Esophagus squamous epithelium (tissue), 5 donors: ENCODE measurements at places on chromosomes 5 and 9.

DNA sequence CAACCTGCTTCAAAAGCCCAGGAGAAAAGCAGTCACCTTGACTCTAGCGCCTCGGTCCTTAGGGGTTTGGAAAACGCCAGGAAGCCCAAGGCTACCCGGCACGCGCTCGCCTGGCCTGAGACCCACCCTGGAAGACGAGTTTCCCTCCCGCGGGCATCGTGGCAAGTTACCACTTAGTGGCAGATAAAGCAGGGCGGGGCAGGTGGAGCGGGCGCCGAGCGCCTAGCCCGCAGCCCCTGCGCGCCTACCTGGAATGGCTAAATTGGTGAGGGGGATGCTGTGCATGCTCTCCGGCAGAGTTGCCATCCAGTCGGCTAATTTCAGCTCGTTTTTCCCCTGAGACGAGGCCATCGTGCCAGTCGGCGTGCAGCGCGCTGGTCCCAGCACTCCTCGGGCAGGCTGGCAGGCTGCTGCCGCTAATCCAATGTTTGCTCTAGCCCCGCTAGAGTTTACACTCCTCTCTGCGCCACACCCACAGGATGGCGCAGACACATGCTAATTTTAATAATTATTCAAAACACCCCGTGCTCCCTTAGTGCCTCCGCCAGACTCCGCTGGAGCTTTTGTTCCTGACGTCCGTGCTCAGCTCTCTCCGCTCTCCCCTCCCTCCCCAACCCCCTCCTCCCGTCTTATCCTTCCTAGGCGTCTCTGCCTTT is at the start of gene PLCXD3:
TSS of gene PLCXD3 (minus strand) at position 426 of the 656 bp plus-strand sequence. CDS start at position 351, 75 bp downstream.
- DNase-seq, result no peak

DNA sequence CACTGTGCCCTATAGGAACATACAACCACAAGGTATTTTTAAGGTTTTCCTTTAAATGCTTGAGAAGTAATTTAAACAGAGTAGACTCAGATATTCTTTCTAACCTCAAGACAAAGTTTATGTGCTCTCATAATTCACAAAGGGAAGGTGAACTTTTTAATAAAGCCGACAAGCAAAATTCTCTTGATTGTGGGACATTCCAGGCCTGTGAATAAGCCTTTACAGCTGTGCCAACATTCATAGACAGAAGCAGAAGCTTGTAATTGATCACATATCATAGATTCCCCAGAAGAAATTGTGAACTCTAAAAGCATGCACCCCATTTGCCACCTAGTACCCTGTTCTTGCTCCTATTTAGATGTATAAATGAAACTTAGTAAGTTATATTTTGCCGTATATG is 1107.8 kb upstream of the SEMA6A start:
- DNase-seq, result no peak

DNA sequence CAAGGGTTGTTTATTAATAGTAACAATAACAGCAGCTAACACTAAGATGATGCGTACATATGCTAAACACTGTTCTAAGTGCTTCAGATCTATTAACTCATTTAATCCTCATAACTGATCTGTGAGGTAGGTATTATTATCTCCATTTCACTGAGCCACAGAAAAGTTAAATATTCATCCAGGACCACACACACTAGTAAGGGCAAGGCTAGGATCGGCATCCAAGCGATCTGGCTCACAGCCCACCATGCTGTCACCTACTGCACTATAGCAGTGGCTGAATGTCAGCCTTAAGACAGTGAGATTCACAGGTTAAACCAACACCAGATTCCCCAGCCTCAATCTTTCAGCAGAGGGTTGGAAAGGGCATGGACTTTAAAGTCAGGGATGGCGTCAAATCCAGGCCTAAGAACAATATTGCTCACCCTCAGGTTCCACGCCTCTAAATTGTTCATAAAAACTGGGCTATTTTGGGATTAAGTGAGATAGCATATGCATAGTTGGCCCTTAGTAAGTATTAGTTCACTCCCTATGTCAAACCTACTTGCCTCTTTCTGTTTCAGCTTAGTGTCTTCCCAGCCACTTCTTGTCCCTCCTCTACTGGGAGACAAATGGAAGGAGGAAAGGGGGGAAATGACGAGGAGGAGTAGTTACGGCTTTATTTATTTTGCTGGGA is 150.8 kb downstream of the MAPKAP1 start:
- no peak for DNase-seq

DNA sequence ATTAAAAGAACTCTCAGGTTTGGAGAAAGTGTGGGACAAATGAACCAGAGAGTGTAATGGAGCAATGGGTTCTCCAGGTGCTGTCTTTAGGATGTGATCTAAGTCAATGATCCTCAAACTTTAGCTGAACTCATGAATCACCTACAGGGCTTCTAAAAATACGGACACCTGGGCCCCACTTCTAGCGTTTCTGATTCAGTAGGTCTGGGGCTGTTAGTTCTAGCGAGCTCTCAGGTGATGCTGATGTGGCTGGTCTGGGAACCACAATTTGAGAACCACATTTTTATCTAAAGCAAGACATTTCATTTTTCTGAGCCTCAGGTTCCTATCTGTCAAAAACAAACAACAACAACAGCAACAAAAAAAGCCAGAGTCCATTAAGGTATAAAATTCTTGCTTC is 35.1 kb upstream of the PCA3 start:
- no peak for DNase-seq

DNA sequence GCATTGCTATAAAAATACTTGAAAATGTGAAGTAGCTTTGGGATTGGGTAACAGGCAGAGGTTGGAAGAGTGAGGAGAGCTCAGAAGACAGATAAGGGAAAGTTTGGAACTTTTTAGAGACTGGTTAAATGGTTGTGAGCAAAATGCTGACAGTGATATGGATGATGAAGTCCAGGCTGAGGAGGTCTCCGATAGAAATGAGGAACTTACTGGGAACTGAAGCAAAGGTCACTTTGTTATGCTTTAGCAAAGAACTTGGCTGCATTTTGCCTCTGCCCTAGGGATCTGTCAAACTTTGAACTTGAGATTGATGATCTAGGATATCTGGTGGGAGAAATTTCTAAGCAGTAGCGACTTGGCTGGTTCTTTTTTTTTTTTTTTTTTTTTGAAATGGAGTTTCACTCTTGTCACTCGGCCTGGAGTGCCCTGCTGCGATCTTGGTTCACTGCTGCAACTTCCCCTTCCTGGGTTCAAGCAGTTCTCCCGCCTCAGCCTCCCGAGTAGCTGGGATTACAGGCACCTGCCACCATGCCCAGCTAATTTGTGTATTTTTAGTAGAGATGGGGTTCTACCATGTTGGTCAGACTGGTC is 998.9 kb downstream of the TLE1 start:
- DNase-seq, result no peak

DNA sequence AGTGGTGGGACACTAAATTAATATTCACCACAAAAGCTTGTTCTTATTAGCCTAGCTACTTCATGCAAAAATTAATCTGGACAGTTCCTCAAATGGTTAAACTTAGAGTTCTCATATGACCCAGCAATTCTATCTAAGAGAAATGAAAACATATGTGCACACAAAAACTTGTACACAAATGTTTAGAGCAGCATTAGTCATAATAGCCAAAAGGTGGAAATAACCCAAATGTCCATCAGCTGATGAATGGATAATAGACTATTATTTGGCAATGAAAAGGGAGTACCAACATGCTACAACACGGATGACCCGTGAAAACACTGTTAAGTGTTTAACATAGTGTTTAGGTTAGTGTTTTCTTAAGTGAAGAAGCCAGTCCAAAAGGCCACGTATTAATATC is 32.8 kb upstream of the TNIP1 start:
- no peak for DNase-seq

GRCh38 chr9:112555844-112556482 is 69.3 kb downstream of the KIAA1958 start:
- no peak for DNase-seq

- no peak for DNase-seq
These were observed 62.4 kb downstream of the FGF18 start for GRCh38 chr5:171481571-171482433.

- DNase-seq, result no peak
These were observed 693 bp downstream of the DPYSL3 start for GRCh38 chr5:147509041-147509709.

DNA sequence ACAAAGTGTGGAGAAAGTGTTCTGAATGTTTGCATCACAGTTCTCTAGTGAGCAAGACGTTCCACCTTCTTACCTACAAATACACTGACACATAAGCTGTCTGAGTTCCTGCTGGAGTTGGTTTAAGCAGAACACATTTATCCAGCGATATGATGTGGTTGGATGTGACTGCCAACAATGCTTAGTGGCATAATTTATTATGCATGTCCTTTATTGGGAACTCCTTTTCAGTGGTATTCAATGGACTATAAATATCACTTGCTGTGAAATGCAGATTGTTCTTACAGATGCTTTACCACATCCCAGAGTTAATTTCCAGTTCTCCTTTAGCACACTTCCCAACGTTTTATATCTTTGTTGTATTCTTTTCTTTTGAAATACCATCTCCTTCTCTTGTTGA is 222.2 kb downstream of the LURAP1L start:
- no peak for DNase-seq

DNA sequence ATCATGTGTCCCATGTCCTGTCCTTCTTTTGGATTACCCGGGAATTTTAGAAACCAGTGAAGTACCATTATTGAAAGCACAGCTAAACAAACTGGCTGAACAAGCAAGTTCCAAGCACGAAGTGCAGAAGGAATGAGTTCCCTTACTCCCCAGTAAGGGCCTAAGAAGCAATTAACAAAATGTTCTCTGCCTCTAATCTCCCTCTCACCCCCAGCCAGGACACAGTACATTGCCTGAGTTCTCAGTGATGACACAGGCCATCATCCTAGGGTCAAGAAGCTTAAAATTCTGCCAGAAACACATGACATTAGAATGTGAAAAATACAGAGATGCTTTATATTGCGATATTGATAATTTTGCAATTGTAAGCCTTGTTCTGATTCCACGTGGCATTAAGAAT is 118.0 kb downstream of the PLPPR1 start:
- no peak for DNase-seq

DNA sequence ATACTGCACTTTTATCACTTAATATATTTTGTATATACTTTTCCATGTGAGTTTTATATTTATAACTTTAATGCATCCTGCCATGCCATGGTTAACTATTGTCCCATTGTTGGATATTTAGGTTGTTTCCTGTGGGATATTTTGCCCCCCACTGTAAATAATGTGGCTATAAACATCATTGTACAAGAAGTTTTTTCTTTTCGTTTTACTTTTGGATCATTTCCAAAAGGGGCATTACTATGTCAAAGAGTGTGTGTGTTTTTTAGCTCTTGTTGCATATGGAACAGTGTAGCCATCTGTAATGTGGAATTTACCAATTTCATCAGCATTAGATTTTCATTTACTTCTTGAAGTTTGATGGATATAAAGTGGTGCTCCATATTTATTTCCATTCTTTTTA is 13.3 kb downstream of the ITGA2 start:
- DNase-seq, result no peak
